ENCODE measurements at places on chromosomes 2 and 18. TPM values are rescaled to one million over a fixed set of nuclear protein-coding genes. Genes with fewer than 3 reads are reported as not detected.

Gene SPDYA
- total RNA-seq: 0.81 TPM

Gene DHRS9
- not detected for total RNA-seq

Gene EFHD1
- total RNA-seq: 0.71 TPM

Gene PDE6D
- total RNA-seq: 47.1 TPM

Gene CD226
- 0.05 TPM for total RNA-seq
